Amniotic stem cell (primary cell): ENCODE measurements at places on chromosomes 11 and 22.

DNA sequence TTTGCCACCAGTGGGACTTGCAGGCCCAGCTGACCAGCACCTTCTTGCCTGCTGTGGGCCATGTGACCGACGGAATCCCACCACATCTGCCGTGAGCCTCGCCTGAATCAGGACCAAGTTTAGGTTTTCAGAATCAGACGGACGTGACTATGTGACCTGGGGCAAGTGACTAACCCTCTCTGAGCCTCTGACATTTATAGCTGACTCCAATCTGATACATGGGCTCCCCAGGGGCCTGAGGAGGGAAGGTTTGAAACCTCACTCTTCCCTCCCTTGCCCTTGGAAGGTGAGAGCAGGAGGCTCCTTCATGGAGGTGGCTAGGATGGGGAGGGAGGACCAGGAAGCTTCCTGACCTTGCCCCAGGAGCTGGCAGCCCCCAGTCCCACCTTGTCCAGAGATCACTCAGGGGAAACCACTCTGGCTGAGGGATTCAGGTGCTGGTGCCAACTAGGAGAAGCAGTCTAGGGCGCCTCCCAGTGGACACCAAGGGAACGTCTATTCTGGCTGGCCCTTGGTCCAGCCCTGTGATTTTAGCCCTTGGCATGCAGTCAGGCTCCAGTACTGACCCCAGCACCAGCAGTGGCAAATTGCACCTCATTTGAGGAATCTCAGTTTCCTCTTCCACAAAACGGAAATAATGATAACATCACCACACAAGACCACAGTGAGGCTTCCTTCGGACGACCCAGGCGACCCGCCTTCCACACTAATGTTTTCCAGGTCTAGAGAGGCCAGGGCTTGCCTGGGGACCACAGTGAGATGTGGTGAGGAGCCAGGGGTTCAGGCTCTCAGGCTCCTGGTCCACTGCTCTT is 47.2 kb upstream of the SYT7 start:
- DNase-seq: peak; percentile 57

- no peak for DNase-seq
Observed at GRCh38 chr11:64661146-64661545, 61.9 kb downstream of the NRXN2 start.

- no peak for DNase-seq
Observed at GRCh38 chr11:110903378-110903777, 191.1 kb upstream of the ARHGAP20 start.

DNA sequence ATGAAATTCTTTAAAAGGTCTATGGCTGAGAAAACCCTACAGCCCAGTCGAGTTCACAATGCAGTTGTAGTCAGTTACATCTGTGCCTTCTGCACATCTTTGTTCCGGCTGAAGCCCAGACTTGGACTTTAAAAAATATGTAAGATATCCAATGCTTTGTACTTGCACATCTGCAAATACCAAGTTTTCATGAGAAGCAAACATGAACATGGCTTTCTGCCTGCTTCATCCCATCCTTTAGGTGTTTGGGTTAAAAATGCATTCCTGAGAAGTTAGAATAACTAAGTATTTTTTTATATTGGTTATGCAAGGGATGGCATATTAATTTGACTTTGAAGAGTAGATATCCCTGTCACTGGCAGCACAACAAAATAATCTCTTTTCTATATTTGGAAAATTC is 528.4 kb downstream of the METTL15 start:
- no peak for DNase-seq

DNA sequence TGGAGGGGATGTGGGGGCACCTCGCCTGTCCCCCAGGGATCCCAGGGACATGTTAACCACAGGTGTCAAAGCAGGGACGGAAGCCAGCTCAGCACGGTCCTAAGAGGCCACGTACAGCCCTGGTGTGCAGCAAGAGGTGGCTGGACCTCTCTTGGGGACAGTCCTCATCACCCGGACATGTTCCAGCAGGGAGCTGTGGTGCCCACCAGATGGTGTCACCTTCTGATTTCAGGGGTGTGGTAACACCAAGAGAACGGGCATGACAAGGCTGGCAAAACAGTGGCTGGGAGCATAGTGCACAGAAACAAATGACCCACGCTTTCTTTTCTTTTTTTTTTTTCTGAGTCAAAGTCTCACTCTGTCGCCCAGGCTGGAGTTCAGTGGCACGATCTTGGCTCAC is 25.6 kb upstream of the COMT start:
- DNase-seq: no peak

DNA sequence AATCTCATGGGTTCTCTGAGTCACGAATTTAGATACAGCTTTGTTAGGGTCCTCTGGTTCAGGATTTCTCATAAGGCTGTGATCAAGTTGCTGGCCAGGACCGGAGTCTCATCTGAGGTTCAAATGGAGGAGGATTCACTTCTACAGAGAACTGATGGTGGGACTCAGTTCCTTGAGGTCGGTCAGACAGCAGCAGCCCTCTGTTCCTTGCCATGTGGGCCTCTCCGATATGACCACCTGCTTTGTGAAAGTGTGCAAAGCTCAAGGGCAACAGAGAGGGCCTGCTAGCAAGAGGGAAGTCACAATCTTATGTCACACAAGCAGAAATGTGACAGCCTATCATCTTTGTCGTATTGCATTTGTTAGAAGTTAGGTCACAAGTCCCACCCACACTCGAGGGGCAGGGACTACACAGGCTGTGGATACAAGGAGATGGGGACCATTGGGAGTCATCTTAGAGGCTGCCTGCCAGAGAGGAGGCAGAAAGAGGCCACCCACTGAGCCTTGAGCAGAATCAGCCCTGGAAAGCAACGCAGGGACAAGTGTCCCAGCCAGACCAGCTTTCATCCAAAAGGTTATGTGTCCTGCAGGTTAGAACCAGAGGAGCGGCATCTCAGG is 34.5 kb downstream of the RPUSD4 start:
- no peak for DNase-seq

- no peak for DNase-seq
Observed at GRCh38 chr11:114079511-114080065, 20.1 kb downstream of the ZBTB16 start.

DNA sequence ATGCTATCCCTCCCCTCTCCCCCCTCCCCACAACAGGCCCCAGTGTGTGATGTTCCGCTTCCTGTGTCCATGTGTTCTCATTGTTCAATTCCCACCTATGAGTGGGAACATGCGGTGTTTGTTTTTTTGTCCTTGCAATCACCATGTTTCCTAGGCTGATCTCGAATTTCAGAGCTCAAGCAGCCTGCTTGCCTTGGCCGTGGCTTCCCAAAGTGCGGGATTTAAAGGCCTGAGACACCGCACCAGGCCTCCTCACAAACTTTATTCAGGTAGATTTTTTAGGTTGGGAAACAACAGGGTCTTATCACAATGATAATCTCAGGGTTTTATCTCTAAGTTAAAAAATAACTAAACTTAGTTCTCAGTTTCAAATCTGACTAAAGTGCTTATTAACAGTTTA is 125.4 kb downstream of the LUZP2 start:
- DNase-seq: no peak

GRCh38 chr11:115324581-115325432 is 179.4 kb downstream of the CADM1 start:
- DNase-seq: peak; percentile 23

DNA sequence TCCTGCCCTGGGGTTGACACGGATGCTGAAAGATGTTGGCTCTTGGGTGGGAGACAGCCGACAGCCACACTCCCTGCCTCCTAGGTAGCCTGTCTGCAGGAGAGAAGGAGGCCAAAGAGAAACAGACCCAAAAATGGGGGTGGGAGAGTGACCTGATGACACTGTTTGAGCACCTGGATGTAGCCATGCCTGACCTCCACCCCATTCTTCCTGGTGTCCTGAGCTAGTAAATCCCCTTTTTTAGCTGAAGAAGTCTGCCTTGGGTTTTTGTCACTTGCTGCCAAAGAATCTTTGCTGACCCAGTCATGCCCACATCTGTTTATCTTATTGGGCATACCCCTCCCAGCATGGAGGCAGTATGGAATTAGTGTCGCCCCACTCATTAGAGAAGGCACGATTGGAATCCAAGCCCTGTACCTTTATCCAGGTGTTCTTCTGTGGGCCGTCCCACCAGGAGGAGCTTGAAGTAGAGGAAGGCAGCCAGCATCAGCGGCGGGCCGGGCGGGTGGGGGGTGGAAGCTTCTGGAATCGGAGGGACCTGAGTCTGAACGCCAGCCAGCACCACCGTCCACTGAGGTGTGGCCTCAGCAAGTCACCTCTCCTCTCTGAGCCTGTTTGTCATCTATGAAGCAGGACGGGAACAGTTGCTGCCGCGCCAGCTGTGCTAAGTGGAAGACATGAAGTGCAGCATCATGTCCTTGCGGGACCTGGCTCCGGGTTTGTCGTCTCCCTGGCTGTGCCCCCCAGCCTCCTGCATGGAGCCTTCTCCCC is 37.8 kb downstream of the IGHMBP2 start:
- DNase-seq: no peak

DNA sequence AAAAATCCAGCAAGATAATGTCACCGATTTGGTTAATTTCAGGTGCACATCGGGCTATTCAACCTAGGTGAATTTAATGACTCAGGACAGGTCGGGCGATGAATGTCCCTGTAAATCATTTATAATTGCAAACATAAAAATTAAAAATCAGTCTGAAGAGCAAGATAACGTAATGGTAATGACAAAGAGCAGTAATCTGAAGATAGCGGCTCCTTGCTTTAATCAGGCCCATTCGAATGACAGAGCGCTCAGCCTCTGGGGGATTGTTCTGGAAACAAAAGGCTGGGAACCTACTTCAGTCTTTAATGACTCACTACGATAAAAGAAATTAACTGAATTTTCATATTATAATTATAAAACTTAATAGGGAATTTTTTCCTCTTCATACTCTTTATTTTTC is 61.3 kb downstream of the RCN1 start:
- no peak for DNase-seq

DNA sequence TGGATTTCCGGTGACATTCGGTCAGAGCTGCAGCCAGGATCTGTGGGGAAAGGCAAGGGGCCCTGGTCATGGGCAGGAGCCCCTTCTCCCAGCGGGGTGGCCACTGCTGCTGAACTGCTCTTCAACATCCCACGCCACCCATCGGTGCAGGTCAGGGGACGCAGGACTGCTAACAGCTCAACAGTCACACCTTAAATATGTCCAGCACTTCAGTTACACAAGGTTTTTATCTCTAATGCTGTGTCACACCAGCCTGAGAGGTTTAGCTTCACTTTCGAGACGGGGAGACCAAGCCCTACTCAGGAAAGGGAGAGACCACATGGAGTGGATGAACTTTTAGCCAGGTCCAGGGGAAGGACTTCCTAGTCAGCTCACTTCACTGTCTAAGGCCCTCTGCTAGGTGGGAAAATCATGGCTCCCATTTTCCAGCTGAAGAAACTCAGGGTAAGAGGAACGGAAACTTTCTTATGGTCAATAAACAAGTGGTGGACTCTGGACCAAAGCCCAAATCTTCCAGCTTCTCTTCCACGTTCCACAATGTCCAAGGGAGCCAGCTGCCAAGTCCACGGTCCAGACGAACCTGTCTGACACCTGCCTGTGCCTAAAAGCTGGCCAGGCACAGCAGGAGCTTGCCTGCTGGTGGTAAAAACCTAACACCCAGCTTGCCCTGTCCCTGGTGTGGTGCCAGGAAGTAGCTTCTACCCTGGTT is 21.0 kb upstream of the CHADL start:
- no peak for DNase-seq
